ENCODE measurements at places on chromosomes 4 and X.

DNA sequence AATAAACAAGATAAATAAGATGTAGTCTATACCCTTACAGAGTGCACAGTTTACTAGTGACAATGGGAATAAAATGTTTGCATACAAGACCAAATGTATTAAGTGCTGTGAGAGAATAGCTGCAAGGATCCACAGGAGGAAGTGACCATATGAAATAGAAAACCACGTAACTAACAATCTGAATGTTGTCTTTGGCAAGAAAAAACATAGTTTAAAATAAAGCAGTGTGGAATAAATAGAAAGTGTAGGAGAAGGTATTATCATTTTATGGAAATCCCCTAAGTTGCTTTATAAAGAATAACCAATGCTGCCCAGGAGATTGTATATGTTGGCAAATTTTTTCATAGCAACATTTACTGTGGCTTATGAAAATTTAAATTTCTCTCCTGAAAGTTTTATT, 116.1 kb downstream of the PCDH7 start:
- DNase-seq: no peak

DNA sequence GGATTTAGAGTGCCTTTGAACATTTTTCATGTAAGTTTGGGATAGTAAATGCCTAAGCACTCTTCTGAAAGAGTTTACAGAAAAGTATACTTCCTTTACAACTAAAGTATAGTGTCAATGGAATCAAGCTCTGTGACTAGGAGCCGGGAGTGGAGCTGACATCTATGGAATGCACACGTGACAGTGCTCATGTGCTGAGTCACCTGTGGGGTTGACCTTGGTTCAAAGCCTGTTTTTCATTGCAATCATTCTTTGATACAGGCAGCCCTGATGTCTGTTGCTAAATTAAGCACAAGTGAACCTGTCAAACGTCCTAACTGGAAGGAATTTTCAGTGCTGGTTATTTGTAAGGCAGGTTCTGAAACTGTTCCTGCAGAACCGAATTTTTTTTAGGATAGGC, 82.5 kb downstream of the GPAT3 start:
- no peak for DNase-seq

- DNase-seq: no peak
Measured at GRCh38 chr4:114734594-114734993, 136.0 kb downstream of the UGT8 start.

- DNase-seq: no peak
Measured at GRCh38 chrX:68185161-68185560, 248.1 kb downstream of the OPHN1 start.

- DNase-seq: peak; percentile 48
Measured at GRCh38 chr4:123869286-123870215, 473.0 kb downstream of the SPRY1 start.

DNA sequence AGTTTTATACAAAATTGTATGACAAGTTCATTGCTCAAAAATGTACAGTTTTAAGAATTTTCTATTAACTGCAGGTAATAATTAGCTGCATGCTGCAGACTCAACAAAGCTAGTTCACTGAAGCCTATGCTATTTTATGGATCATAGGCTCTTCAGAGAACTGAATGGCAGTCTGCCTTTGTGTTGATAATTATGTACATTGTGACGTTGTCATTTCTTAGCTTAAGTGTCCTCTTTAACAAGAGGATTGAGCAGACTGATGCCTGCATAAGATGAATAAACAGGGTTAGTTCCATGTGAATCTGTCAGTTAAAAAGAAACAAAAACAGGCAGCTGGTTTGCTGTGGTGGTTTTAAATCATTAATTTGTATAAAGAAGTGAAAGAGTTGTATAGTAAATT, 131.0 kb downstream of the TET2 start:
- peak; percentile 58 for DNase-seq

- DNase-seq: no peak
Measured at GRCh38 chr4:1116838-1117237, 3.5 kb upstream of the RNF212 start.

DNA sequence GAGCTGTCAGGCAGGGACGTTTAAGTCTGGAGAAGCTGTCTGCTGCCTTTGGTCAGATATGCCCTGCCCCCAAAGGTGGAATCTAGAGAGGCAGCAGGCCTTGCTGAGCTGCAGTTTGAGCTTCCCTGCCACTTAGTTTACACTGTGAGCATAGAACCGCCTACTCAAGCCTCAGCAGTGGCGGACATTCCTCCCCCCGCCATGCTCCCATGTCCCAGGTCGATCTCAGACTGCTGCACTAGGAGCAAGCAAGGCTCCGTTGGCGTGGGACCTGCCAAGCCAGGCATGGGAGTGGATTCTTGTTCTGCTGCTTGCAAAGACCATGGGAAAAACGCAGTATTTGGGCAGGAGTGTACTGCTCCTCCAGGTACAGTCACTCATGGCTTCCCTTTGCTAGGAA, 24.3 kb downstream of the PLK4 start:
- no peak for DNase-seq

- DNase-seq: no peak
Measured at GRCh38 chr4:147138171-147138570, 192.5 kb upstream of the TTC29 start.

DNA sequence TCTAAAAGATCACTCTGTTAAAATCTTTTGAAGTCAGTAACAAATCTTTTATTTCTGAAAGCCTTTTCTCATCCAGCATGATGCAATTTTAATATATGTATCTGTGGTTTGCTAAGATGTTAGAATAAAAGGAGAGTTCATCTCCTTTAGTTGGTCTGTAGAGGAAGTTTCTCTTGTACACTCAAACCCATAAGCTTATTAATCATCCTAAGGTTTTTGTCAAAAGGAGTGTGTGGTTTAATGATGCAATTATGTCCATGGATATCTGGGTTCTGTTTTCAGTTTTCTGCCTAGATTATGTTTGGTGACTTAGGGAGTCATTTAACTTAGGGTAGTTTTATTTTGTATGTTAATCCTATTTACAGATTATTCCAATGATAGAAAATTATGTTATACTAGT, 52.1 kb upstream of the NDST4 start:
- no peak for DNase-seq

DNA sequence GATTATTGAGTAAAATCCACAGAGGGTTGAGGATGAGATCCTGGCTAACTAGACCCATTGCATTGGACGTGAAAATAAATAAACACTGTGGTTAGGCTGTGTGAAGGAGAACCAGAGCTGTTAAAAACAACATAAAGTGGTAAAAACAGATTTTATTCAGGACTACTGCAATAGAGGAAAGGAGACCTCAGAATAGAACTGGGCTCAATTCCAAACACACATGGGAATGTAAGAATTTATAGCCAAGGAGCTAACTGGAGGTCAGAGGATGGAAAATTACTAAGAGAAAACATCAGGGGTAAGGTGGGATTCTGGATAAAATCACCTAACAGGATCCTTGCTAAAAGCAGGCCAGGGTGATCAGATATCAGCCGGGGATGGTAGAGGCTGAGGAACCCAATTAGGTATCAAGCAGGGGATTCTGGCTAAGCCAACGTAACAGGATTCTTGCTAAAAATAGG, 112.4 kb downstream of the RNF150 start:
- no peak for DNase-seq

Measured in NCI-H1417 (cell line).